ENCODE measurements at places on chromosomes 3 and 15.
A peak's percentile ranks its signal among the peaks of the same experiment; 100 is the strongest.

GRCh38 chr15:83582381-83582780 is 71.5 kb upstream of the ADAMTSL3 start:
- no peak for DNase-seq

DNA sequence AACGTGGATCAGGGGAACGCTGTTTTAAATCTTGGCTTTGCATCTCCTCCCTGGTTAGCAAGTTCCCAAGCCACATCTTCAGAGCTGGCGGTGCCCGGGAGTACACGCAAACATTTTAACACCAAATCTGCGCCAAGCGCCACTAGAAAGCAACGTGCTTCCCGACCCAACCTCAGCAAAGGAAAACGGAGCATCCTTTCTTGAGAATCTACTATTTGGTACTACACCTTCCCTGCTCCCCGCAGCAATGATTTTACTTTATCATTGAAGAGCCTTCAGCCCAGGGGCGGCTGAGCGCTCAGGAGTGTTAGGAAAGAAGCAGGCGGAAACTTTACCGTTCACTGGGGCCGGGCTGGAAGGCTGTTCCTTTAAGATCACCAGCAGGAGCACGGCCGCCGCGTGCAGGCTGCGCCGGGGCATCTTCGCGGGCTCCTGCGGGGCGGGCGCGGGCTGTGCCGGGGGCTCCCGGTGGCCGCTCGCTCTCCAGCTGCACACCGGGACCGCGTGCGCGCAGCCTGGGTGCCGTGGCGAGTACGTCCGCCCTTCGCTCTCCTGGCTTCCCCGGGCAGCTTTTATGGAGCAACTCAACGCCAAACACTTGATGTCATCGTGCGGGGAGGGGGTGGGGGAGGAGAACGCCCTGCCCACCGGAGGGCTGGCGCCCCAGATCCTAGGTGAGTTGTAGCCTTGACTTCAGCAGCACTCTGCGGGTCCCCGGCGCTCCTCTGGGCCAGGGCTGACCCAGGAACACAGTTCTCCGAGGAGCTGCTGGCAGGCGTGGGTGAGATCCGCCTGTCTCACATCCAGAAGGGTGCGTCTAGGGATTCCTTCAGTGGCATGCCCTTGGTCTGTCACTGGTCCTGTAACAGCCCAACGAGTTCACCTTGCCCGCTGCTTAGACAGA is at the start of gene CA12:
TSS of gene CA12 (minus strand) at position 546 of the 904 bp plus-strand sequence. CDS start at position 420, 126 bp downstream.
- DNase-seq = peak; percentile 24

- DNase-seq = no peak
Observed at GRCh38 chr15:47473832-47474231, 243.5 kb upstream of the SEMA6D start.

- no peak for DNase-seq
Observed at GRCh38 chr3:188759336-188760005, 412.3 kb upstream of the TPRG1 start.

GRCh38 chr3:44048196-44048924 is 193.3 kb upstream of the TOPAZ1 start:
- peak; percentile 50 for DNase-seq

DNA sequence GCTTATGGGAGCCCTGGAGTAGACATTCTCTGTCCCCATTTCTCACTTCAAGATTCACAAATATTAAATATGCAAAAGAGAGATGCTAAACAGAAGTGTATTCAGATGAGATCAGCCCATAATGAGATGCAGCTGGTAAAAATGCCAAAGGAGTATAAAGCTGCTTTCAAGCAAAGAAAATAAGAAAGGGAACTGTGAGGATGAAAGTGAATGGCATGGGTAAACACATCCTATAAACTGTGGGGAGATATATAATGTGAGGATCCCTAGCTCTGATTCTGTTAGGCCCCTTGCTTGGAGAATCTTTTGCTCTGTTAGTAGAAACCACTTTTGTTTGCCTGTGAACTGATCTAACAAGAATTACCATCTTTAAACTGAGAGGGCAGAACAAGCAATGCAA is 396.6 kb downstream of the SOX2 start:
- no peak for DNase-seq

DNA sequence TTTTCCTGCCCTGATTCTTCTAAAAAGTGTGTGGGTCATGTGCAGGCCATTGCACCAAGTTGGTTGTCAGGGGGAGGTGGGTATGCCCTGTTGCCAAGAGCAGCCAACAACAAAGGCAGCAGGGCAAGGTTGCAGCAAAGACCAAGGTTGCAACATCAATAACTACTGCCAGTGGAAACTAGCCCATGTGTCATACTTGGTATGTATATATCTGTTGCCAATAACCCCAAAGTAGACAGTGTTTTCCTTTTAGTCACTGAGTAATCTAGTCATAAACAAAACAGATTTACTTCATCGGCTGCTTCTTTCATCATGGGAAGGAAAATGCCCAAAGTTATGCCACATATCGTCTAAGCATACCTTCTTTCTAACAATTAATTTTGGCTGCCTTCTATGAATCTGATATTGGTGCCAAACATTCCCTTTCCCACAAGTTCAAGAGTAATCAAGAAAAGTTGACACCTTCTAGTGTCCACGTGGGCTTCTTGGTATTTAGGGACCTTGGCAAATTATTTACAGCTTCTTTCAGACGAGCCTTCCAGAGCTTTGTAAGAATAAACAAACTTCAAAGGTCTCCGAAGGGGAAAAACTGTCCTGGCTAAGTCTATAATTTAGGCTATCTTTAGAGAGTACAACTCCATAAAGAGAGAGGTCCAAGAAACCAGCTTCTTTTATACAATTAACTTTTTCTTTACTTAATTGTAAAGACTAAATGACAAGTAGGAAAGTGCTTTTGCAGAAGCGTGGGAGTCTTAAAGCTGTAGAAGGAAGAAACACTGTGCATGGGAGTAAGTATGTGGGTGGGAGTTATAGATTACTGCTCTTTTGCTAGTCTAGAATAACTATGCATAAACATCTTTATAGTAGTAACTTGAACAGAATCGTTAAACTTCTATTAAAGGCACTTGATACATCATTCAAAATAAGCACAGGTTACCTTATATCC is 10.0 kb upstream of the MBNL1 start:
- DNase-seq = peak; percentile 92

DNA sequence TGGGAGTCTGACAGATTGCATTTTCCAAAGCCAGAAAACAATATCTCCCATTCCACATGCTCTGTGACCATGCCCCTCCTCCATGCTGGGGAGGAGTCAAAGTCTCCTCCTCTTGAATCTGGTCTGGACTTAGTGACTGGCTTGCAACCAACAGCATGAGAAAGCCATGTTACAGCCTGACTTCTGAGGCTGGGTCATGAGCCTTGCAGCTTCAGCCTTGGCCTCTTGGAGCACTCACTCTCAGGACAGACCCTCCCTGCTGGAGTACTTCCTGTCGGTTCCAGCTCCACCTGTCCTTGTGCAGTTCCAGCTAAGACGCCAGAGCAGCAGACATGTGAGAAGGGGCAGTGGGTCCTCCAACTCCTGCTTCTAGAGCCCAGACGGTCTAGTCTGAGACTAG is 49.7 kb upstream of the RBSN start:
- DNase-seq = no peak

DNA sequence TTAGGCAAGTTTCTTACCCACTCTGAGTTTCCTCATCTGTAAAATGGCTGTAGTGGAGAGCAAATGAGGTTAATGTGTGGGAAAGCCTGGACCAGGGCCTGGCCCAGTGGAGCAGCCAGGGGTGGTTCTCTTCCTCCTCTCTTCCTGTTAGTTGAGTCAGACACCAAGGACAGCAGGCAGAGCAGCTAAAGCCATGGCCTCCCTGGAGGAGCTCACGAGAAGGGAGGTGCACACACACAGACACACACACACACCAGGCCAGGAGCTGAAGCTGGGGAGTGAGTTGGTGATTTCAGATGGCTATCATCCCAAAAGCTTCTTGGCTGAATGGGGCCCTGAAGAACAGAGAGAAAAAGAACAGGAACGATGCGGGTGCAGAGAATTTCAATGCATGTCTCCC is 33.2 kb upstream of the TSPAN3 start:
- no peak for DNase-seq

- DNase-seq = no peak
Observed at GRCh38 chr3:55828712-55829111, 341.6 kb upstream of the WNT5A start.

- peak; percentile 45 for DNase-seq
Observed at GRCh38 chr15:63013052-63013808, 29.3 kb upstream of the TPM1 start.

GRCh38 chr3:69445024-69445423 is 59.1 kb upstream of the FRMD4B start:
- no peak for DNase-seq

DNA sequence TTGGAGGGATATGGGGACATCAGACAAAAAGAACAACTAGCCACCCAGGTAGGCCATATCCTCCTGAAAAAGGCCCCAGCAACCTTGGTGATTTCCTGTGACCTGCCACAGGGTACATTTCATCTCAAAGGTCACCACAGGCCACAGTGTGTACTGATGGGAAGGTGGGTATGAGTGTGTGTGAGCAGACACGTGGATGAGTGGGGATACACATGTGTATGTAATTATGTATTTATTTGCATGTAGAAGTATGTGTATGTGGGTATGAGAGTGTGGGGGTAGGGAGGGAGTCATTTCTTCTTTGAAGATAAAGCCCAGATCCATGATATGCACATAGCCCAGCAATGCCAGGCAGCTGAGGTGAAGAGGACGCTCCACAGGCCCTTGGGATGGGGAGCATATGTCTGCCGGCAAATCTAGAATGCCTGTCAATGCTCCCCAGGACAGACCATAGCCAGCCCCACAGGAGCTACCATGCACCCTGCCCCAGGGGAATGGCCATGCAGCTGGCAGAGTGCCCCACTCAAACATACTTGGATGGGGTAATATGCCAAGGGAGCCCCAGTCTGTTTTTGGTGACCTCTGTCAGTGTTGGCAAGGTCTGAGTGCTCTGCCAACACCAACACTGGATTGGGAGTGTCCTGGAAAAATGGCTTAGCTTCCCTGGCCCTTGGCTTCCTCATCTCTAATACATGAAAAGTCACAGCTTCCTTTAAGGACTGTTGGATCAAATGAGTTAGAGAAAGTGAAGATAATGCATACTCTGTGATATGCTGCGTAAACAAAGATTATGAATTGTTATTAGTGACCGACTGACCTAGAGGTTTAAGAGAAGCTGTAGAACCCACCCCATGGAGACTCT is 42.4 kb downstream of the RAB6B start:
- DNase-seq = no peak

GRCh38 chr15:66778314-66778665 is 76.3 kb downstream of the SMAD6 start:
- DNase-seq = no peak

- DNase-seq = no peak
Observed at GRCh38 chr15:63387748-63388493, 6.3 kb upstream of the CA12 start.

DNA sequence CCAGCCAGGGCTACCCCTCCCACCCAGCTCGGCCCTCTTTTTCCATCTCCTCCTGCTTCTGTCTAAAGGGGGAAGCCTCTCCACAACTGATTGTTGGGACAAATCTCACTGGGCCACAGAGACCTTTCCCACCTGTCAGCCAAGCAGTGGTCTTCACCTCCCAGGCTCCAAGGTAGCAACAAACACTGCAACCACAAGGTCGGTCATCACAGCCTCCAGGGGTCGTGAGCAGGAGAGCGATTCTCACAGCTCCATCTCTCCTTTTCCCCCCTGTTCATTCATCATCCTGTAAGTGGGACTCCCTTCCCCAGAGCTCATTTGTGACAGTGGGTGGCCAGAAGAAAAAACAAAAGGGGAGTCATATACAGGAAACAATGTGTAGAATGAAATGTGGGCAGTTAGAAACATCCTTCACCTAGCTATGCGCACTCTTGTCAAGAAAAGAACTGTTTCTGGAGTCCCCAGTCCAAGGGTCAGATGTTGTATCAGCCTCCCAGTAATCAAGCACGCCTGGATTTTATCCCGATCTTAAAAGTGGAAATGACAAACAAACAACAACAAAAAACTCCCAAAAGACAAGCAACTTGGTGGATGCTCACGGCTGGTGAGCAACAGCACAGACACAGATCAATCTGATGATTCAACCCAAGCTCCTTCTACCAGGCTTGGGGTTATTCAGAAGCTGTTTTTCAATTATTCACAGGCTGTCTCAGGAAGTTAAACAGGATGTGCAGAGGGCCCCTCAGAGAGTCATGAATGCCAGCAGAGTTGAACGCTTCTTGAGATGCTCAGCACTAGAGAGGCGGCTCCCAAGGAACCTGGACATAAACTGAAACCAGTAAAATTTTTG is 22.4 kb downstream of the LYZL4 start:
- no peak for DNase-seq

DNA sequence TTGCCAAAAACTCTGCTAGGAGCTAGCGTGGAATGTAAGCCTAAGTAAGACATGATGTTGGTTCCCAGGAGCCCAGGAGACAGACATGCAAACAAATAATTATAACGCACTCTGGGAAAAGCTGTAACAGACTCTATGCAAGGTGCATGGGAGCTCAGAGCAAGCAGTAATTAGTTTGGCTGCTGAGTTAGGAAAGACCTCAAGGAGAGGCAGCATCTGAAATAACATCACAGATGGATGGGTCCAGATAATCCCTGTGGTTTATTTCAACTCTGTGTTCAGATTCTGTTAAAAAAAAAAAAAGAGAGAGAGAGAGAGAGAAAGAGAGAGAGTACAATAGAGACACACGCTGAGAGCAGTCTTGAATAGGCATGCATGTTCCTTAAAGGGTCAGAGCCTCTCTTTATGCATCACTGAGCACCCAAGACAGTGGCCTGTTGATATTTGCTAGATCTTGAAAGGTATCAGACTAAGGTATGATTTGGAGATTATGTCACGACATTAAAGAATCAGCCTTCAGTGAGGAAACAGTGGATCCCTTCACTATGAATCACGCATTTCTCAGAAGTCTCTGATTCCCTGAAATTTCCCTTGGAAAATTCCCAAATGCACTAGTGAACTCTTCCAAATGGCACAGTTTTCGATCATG is 124.4 kb upstream of the LIPC start:
- peak; percentile 83 for DNase-seq

DNA sequence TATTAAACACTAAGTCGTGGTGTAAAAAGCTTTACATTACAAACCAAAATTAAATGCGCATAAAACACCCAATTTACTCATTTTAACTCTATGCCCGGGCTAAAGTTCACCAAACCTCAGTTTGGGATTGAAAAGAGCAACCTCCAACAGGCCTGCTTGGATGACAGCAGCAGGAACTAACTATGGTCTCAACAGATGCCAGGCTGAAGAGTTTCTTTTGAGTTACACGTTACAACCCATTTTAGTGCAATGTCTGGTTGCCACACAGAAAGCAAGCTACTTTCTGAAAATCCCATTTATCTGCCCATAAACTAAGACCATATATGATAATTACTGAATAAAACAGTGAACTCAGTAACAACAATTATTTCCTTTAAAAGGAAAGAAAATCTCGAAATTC is 2.2 kb downstream of the SATB1 start:
- DNase-seq = no peak

DNA sequence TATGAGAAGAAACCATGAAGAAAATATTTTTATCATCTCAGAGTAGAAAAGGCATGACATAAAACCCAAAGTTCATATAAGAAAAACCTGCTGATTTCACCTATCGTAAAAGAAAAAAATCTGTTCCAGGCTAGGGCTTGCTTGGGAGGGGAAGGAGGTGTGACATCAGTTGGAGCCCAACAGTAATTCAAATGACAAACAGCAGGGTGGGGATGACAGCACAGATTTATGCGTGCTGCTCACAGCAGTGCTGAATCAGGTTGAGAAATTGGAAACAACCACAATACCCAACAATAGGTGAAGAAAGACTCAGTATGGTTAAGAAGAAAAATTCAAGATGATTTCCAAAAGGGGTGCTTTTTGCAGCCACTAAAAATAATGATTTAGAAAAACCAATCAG is 172.4 kb downstream of the PDE8A start:
- DNase-seq = no peak

- DNase-seq = no peak
Observed at GRCh38 chr3:197554196-197554561, 1.6 kb downstream of the BDH1 start.
